ENCODE measurements at places on chromosomes 4 and X. TPM values are rescaled to one million over a fixed set of nuclear protein-coding genes. Genes with fewer than 3 reads are reported as not detected.

GPM6B gene
- 1.1 TPM for total RNA-seq

IRS4 gene
- total RNA-seq, result not detected

NAT8L gene
- total RNA-seq, result under 0.01 TPM

GIMD1 gene
- not detected for total RNA-seq

NPY5R gene
- not detected for total RNA-seq

POU4F2 gene
- total RNA-seq, result not detected

FRYL gene
- 39.2 TPM for total RNA-seq

VCX3A gene
- total RNA-seq, result not detected

DNA sequence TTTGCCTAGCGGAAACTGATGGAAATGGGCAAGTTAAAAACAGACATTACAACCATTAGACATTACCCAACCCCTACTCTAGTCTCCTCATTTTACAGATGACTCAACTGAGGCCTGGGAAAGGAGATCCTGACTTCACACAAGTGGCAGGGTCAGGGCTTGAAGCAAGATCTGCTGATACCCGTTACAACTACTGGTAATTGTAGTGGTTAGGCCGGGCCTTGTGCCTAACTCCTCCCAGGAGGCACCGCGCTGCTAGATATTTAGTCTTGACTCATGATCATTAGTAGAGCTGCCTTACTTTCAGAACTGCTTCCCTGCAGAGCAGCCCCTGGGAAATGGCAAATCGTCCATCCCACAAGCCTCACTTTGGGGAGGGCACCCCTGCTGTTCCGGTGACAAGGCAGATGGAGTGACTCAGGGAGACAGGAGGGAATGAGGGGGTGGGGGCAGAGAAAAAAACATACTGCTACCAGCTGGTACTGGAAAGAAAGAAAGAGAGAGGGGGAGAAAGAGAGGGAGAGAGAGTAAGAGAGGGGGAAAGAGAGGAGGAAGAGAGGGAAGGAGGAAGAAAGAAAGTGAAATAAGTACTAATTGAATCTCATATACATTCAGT lies 12.2 kb downstream of the ARHGEF6 start:
- DNase-seq, result peak; percentile 88

- no peak for DNase-seq
These were observed 32.7 kb upstream of the SLC25A4 start for GRCh38 chr4:185110375-185110823.

DNA sequence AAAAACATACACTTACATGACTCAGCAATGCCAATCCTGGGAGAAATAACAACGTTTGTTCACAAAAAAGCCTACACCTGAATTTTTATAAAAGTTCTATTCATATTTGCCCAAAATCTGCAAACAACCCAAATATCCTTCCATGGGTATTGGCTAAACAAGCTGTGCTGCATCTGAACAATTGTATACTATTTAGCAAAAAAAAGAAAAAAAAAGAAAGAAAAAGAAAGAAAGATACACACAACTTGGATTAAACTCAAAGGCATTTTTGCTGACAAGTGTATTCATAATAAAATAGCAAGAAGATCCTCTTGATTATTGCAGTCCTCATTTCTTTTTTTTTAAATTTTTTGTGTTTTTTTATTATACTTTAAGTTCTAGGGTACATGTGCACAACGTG lies 24.5 kb upstream of the MAGEA3 start:
- no peak for DNase-seq

DNA sequence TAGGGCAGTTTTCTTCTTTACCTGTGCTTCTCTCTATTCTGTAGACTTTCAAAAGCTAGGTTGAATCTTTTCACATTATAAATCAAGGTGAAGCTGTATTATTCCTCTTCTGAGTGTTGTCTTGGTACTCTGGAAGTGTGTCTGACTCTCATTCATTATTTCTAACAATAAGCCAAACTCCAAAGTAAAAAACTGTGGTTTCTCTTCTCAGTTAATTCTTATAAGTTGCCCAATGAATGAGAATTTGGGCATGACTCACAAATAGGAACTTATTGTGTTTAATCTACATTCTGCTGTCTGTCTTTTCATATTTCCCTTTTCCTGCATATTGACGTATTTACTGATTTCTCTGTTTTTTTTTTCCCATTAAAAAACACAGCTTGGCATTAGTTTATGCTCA lies 714.5 kb downstream of the CCSER1 start:
- no peak for DNase-seq

GRCh38 chr4:10051517-10052135 lies 30.3 kb upstream of the SLC2A9 start:
- DNase-seq, result no peak

DNA sequence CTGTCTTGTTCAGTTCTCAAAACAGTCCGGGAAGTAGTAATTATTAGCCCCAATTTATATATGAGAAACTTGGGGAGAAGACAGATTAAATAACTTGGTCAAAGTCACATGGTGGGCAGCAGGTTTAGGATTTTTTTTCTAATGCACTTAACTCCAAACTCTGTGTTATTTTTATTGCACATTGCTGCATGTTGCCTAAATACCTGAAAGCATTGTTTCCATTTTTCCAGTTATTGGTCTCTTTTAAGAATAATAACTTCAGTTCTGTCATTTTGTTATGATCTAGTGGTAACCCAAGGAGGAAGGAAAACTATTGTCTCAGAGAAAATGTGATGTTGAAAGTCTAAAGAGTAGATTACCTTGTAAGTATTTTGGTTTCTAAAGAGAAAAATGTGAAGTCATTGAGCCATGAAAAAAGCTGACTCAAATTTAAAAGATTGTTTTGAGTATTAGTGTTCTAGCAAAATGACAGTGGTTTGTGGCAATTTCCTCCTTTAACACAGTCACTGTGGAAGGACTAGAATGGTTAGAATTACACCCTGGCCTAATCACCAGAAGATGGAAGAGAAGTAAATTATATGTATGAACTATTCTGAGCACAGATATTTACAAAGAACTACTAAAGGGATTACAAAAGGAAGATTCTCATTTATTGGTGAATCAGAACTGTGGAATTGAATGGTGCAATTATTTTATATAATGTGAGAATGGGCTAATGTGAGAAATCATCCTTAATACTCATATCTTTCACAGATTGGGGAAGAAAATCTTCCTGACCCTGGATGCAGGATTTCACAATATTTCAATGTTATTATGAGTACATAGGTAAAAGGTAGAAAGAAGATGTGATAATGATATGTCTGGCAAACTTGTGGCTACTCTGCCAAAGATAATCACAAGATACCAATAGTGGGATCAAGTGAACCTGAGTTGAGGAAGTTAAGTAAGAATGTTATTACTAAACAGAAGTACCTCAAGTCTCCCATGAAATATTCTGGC lies 21.7 kb upstream of the CXCL8 start:
- no peak for DNase-seq

- DNase-seq, result no peak
These were observed 28.4 kb downstream of the DDX60L start for GRCh38 chr4:168451744-168452390.

DNA sequence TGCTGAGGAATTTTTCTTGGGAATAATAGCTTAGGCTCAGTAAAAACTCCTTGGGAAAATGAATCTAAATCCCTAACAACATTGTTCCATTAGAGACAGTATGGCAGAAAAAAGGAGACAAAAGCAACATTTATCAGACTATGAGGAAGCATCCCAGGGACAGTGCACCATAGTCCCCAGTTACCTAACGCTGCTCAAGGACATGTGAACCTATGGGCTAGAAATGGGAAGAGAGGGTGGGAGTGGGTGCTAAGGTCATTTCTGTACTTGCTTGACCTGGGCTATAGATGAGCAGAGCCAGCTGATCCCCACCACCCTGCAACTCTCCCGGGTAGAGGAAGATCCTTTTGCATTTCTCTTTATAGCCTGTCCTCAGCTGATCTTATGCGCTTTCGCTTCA lies 98.2 kb upstream of the CBR4 start:
- no peak for DNase-seq

- DNase-seq, result no peak
These were observed 367.8 kb upstream of the RASGEF1B start for GRCh38 chr4:81839347-81840042.

- DNase-seq, result no peak
These were observed 39.1 kb downstream of the LAMP2 start for GRCh38 chrX:120429776-120430540.

DNA sequence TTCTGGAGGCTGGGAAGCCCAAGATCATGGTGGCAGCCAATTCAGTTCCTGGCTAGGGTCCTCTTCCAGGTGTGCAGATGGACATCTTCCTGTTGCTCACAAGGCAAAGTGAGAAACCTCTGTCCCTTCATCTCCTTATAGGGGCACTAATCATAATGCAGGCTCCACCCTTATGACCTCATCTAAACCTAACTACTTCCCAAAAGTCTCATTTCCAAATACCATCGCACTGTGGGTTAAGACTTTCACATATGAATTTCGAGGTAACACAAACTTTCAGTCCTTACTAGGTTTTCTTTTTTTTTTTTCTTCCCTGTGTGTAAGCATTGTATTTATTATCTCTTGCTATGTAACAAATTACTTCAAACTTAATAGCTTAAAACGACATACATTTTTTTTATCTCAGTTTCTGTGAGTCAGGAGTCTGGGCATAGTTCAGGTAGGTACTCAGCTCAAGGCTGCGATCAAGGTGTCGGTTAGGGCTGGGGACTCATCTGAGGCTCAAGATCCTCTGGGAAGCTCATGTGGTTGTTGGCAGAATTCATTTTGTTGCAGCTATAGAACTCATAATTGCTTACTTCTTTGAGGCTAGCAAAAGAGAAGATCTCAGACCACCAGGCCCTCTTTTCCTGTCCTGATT lies 204.7 kb upstream of the STK26 start:
- no peak for DNase-seq

DNA sequence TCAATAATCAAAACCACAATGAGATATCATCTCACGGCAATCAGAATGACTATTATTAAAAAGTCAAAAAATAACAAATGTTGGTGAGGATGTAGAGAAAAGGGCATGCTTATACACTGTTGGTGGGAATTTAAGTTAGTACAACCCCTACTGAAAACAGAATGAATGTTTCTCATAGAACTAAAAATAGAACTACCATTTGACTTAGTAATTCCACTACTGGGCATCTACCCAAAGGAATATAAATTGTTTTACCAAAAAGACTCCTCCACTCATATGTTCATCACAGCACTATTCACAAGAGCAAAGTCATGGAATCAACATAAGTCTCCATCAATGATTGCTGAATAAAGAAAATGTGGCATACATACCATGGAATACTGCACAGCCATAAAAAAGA lies 278.1 kb upstream of the ARSJ start:
- no peak for DNase-seq

DNA sequence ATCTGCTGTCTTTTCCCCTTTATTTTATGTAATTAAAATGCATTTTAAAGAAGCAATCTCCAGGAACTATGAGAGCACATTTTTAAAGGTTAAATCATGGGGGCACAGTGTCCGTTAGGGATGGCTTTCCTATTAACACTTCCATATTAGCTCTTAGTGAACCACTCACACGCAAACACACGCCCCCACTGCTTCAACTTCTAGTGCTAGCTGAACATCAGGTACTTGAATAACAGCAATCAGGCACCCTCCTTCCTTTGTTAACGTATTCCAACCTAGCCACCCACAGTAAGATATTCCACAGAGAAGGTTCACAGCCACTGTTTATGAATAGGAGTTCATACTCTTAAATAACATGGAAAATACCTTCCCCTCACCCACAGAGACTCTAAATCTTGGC lies 9.3 kb downstream of the TMEM255A start:
- no peak for DNase-seq

DNA sequence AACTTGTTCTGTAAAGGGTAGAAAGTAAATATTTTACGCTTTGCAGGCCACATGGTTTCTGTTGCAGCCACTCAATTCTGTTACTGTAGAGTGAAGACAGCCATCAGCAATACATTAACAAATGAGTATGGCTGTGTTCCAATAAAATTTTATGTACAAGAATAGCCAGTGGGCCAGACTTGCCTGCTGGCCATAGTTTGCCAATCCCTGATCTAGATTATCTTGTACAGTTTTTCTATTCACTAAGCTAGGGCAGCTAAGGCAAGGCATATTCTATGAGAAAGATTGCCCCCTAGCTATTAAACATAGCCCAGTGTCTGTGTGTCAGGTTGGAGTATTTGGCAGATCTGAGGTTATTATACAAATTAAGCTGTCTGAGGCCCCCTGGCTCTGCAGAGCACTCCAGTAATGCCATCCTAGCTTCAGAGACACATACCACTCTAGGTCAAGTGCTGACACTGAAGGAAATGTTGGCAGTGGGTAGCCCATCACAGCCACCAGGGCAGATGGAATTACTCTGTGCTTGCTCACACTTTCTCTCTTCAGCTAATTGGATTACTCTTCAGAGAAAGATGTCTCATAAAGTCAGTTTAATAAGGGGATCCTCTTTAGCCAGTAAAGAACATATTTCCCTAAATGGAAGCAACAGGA lies 40.7 kb downstream of the MTTP start:
- no peak for DNase-seq

GRCh38 chr4:138565576-138565975 lies 323.4 kb upstream of the SLC7A11 start:
- DNase-seq, result no peak

DNA sequence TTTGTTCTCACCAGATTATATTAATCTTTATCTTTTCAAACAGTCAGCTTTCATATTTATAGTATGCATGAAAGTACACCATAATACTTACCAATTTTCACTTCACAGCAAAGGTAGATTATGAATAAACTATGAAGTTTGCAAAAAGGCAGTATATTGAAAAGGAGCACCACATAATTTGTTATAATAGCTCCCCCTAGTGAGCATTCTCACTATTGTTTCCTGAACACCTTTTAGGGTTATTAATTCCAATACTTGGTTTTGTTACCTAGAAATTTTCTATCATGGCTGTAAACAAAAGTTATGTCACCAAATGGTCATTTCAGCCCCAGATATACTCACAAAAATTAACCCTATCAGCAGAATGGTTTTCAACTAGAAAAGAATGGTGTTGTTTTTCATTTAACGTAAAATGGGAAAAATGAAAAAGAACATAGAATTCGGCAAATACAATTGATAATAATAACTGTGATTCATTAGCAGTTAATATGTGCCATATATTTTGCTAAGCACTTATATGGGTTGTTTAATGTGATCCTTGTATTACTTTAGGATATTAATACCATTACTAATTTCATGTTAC lies 30.2 kb upstream of the NKX6-1 start:
- no peak for DNase-seq

DNA sequence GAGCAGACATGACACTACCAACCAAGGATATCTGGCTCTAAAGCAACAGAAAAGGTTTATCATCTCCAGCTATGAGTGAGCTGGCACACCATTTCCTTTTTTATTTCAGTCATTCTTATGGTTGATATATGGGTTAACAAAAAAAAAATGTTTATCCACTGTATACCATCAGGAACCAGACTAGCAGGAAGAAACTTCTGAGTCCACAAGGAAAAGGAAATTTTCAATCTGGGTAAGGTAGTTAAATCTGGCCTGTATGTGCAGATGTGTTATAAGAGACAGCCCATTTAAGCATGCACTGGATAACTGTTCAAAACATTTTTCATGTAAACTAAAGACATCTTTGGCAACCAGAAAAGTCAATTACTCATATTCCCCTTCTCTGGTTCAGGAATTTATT lies 35.0 kb downstream of the AMMECR1 start:
- DNase-seq, result no peak

All from osteoblast (primary cell).